NCI-H446 (cell line): ENCODE measurements at places on chromosomes 12 and 14.
A peak's percentile ranks its signal among the peaks of the same experiment; 100 is the strongest.

DNA sequence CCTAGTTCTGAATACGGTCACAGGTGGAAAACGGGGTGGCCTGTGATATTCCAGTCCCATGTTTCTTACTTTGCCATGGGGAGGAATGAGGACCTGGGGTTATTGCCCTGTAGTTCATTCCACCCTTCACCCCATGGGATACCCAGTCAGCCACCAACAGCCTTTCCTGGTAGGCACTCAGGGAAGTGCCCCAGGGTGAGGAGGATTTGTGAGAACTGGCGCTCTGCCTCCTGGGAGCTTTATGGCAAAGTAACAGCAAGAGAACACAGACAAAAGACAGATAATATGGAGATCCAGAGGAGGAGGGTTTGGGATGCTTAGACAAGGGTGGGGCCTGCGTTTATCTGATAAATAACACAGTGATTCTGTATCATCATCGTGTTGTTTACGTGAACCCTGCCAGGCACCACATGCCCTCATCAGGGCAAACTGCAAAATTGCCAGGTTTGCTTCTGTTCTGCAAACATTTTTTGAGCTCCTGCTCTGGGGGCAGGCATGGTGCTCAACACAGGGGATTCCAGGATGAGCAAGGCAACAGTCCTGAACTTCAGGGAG is 223.5 kb downstream of the SLC41A2 start:
- DNase-seq: no peak

DNA sequence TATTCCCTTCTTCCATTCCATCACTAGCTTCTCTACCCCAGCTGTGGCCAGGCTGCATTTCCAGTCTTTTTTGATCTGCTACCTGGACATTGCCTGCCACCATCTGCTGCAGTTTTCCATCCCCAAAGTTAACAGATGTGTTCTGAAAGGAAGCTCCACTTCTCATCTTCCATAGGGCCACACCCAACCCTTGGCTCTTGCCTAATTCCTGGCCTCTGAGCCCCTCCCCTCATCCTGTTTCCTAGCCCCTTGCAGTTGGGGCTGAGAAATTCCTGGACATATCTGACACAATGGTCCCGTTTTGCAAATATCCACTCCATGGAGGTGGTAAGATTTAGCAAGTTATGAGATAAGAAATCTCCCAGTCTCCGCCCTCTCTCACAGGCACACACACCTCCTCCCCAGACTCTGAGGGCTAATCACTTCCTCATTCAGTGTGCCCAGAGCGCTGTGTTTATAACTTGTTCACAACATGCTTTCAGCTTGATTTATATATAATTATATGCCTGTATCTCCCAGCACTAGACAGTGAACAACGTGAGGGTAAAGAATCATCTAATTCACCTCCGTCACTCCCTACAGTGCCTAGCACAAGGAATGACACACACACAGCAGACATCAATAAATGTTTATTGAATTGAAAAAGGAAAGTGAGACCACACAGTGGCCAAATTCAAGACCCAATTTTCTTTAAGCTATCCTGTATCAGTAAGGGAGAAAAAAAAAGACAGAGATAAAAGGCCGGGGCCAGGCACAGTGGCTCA is 13.4 kb downstream of the SMUG1 start:
- no peak for DNase-seq

GRCh38 chr12:5520037-5520436 is 88.1 kb downstream of the NTF3 start:
- DNase-seq: no peak

GRCh38 chr12:49165114-49165513 is 23.8 kb downstream of the TUBA1A start:
- no peak for DNase-seq

GRCh38 chr12:121942145-121942718 is 23.8 kb downstream of the CFAP251 start:
- DNase-seq: no peak

- DNase-seq: no peak
These were observed 221.3 kb upstream of the RTL1 start for GRCh38 chr14:101124815-101125214.

GRCh38 chr14:76754586-76754985 is 6.7 kb upstream of the VASH1 start:
- DNase-seq: no peak

DNA sequence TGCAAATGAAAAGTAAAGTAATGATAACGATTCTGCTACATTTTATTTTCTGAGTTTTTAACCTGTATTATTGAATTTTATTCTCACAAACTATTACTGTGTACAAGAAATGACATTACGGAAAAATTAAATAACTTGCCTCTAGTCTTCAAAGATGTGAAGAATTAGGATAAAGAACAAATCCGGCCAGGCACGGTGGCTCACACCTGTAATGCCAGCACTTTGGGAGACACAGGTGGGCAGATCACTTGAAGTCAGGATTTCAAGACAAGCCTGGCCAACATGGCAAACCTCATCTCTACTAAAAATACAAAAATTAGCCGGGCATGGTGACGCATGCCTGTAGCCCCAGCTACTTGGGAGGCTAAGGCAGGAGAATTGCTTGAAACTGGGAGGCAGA is 1584.4 kb upstream of the SEL1L start:
- DNase-seq: no peak

DNA sequence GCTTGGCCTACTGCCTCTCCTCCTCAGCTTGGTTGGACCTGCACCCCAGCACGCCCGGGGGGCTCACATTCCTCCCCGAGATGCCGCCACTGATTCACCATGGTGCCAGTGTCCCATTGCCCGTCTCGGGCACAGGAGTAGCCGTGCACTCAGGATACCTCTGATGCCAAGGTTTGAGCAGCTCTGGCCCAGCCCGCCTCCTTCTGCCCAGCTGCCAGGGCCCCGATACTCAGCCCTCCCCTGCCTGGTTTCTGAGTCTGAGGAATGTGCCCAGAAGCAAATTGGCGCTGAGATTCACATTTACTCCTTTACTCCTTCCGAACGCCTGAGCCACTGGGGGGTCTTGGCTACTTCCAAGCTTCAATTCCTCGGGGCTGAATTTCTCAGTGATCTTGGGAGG is 63.5 kb downstream of the NINJ2 start:
- no peak for DNase-seq

GRCh38 chr12:67147447-67147846 is 121.7 kb upstream of the CAND1 start:
- no peak for DNase-seq

DNA sequence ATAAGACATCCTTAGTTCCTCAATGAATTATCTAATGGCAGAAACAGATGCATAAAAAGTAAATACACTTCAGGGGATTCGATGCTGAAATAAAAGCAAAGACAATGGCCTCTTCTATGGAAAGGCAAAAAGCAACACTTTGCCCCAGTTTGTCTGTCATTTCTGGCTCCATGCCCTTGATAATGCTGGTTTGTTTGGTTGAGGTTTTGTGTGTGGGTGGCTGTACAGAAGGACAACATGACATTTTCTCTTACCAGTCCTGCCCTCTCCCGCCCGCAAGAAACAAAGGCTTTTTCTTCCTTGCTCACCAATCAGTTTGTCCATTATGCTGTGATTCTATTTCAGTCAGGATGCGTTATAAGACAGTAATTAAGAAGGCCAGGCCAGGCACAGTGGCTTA is 18.1 kb upstream of the WDR89 start:
- DNase-seq: no peak

DNA sequence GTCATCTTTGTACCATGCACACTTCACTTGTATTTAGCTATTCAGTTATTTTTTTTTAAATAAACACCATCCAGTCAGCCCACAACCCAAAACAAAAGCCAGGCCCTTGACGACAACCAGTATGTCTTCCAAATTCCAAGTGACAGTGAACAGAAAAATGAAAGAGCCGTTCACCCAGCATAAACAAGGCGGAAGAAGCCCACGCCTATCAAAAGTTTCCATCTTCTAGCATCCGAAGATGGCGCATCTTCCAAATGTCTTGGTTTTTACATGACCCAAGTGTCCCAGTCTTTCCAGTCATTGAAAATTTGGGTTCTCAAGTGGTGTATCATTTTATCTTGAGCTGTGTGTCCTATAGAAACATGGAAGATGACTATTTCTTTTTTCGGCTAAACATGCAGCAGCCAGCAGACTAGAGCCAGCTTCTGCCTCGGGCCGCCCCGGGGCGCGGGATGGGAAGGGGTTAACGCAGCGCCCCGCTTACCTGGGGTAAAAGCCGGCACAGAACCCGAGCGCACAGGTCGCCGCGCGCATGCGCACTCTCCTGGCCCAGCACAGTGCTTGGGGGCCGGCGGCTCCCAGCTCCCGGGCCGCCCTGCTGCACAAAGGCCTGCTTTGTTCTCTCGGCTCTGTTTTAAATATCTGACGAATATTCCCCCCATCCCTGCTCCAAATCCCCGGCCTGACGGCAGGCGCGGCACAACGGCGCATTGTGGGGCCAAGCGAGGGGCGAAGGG is 164.8 kb downstream of the ZFP36L1 start:
- DNase-seq: no peak

- DNase-seq: no peak
These were observed 20.5 kb upstream of the TMCC3 start for GRCh38 chr12:94670898-94671297.

GRCh38 chr12:119990382-119990874 is 1.4 kb downstream of the BICDL1 start:
- DNase-seq: no peak

- no peak for DNase-seq
These were observed 174.5 kb upstream of the NPAS3 start for GRCh38 chr14:32764131-32764530.

GRCh38 chr14:71942904-71943694 is 10.9 kb downstream of the RGS6 start:
- DNase-seq: no peak

GRCh38 chr12:70534466-70534865 is 102.8 kb downstream of the PTPRB start:
- no peak for DNase-seq

DNA sequence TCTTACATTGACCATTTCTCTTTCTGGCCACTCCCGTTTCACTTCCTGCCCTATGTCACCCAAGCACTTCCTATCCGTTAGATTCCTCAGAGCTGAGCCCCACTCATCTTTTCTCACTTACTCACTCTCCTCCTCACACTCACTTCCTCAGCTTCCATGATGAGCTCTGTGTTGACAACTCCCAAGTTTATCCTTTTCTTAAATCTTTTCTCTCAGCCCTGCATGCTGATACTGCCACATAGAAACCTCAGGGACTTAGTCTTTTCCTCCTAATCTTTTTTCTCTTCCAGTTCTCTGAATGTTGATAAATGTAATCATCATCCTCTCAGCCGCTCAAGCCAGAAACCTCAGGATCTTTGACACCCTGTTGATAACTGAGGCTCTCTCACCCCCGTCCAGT is 99.6 kb downstream of the ANO6 start:
- DNase-seq: no peak

- no peak for DNase-seq
These were observed 392.0 kb downstream of the BTG1 start for GRCh38 chr12:91753649-91754048.

GRCh38 chr12:54404061-54405004 is 14.7 kb downstream of the ITGA5 start:
- peak; percentile 6 for DNase-seq

DNA sequence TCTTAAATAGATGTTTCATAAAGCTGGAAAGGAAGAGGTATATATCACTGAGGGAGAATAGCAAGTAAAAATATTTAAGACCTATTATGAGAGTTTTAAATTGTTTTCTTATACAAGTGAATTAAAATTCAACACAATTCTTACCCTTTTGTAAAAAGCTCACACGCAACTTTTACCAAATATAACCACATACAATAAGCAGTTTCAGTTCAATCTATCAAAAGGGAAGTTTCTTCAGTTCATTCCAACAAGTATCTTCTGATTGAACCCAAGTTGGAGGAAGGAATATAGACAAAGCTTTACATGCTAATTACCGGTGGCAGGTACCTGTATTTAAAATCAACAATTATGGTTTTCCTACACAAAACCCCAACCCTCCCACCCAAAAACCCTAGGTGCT is 41.1 kb downstream of the GTF2A1 start:
- no peak for DNase-seq

GRCh38 chr14:90741682-90741946 is 74.6 kb downstream of the TTC7B start:
- DNase-seq: no peak

- DNase-seq: no peak
These were observed 281.2 kb upstream of the TMTC1 start for GRCh38 chr12:30064906-30065305.

DNA sequence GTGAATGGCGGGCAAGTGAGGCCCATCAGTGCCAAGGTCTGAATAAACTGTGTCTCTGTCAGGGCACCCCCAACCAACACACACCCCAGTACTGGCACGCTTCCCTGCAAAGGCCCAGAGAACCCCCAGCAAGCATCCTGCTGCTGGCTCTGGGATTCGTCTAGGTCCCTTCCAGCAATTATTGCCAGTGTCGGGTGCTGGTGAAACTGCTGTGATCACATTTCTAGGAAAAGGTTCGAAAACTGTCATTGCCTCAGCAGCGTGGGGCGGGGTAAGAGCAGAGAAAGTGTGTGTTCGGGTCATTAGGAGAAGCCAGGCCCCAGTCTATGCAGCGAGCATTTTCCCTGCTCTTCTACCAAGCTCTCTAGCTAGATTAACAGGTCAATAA is 2.5 kb downstream of the FAM222A start:
- DNase-seq: no peak

DNA sequence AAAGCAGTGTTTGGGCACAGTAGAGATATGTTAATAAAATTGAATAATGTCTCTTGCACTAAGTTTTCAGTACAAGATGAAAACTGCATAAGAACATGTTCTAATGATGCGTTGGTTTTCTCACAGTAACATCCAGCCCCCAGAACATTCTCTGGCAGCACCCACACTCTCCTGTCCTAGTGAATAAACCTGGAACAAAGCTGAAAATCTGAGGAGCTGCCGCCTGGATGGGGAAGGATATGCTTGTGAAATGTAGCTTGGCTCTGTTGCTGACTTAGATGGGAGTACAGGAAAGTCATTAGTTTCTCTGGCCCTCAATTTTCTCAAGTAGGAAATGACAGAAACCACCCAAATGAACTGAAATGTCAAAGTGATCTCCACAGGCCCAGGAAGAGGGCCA is 323.8 kb downstream of the APAF1 start:
- no peak for DNase-seq

GRCh38 chr12:50728417-50728816 is 35.5 kb upstream of the ATF1 start:
- peak; percentile 47 for DNase-seq

- no peak for DNase-seq
These were observed 73.3 kb downstream of the MED13L start for GRCh38 chr12:116204169-116204568.

- DNase-seq: no peak
These were observed 579 bp upstream of the CLMN start for GRCh38 chr14:95320078-95320895.

GRCh38 chr12:113170457-113170856 is 14.8 kb downstream of the DDX54 start:
- no peak for DNase-seq

GRCh38 chr12:107369679-107370078 is 276.3 kb upstream of the CRY1 start:
- no peak for DNase-seq

GRCh38 chr14:101506926-101507835 is 54.1 kb upstream of the DIO3 start:
- DNase-seq: no peak

- no peak for DNase-seq
These were observed 358.9 kb upstream of the NAV3 start for GRCh38 chr12:77471801-77472200.
